ENCODE measurements at places on chromosomes 7 and 10.

DNA sequence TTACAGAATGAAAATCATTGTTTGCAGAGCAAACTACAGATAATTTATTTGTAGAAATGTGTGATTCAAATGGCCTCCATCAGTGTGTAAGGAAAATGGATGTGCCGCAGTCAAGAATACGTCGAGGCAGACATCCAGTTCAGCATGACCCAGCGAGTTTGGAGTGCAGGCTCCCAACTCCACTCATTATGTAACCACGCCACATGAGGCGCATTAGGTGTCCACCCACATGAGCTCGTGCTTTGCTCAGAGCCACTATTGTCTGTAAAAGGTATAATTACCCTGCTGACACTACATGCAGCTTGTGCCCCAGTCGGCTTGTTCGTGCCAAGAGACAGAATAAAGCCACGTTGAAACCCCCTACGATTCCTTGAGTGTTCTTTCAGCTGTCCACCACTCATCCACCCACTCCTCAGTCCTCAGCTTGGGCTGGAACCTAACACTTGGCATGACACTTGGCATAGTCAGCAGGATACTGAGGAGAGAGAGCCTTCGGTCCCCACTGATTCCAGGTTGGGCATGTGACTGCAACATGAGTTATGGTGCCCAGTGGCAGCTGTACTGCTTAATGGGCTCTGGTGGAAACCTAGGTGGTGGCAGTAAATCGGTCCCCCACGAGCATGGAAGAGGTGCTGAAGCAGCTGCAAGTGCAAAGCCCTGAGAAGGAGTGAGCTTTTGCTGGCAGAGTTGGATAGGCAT is 102.7 kb downstream of the BICC1 start:
- DNase-seq: no peak

GRCh38 chr7:33044401-33044718 is 18.2 kb downstream of the NT5C3A start:
- no peak for DNase-seq

DNA sequence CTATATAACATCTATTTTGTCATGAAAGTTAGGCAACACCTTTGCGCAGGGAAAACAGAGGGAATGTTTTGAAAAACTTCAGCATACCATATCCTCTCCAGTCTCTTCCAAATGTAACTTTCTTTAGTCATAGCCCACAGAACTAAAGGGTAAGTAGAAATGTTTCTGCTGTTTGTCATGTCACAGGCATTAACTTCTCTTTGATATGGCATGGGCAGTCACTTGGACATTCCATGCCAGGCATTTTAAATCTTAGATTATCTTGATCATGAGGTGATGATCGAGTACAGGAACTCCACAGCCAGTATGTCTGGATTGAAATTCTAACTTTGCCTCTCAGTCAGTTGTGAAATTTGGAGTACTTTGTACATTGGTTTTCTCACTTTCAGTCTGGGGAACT is 27.5 kb upstream of the ETV1 start:
- DNase-seq: no peak

DNA sequence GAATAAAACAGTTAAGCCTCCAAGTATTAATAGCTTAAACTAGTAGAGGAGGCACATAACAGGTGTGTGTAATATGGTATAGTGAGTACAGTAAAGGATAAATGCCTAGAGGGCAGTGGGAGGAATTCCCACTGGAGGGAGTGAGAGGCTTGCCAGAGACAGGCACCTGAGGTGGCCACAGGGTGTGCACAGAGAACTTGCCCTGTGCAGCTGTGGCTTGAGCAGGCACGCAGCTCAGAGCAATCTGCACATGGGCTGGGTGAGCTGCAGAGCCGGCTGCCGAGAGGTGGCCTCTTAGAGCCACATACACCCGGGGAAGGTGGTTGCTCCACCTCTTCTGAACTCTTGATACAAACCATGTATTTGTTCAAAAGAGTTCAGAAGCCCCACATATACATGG is 237.1 kb downstream of the COBL start:
- no peak for DNase-seq

GRCh38 chr7:90570373-90570959 is 25.7 kb upstream of the CDK14 start:
- DNase-seq: no peak

GRCh38 chr7:49037346-49038210 is 113.2 kb downstream of the CDC14C start:
- DNase-seq: no peak

- no peak for DNase-seq
These were observed 56.4 kb downstream of the NEUROG3 start for GRCh38 chr10:69516796-69517195.

- DNase-seq: peak; percentile 75
These were observed 2.1 kb downstream of the SNX10 start for GRCh38 chr7:26293569-26294308.

- DNase-seq: no peak
These were observed 217.1 kb upstream of the ZMIZ1 start for GRCh38 chr10:78851647-78852046.

GRCh38 chr10:130078120-130078519 is 32.5 kb downstream of the C10orf143 start:
- no peak for DNase-seq

- DNase-seq: no peak
These were observed 149.2 kb downstream of the PLPP4 start for GRCh38 chr10:120606051-120606764.

DNA sequence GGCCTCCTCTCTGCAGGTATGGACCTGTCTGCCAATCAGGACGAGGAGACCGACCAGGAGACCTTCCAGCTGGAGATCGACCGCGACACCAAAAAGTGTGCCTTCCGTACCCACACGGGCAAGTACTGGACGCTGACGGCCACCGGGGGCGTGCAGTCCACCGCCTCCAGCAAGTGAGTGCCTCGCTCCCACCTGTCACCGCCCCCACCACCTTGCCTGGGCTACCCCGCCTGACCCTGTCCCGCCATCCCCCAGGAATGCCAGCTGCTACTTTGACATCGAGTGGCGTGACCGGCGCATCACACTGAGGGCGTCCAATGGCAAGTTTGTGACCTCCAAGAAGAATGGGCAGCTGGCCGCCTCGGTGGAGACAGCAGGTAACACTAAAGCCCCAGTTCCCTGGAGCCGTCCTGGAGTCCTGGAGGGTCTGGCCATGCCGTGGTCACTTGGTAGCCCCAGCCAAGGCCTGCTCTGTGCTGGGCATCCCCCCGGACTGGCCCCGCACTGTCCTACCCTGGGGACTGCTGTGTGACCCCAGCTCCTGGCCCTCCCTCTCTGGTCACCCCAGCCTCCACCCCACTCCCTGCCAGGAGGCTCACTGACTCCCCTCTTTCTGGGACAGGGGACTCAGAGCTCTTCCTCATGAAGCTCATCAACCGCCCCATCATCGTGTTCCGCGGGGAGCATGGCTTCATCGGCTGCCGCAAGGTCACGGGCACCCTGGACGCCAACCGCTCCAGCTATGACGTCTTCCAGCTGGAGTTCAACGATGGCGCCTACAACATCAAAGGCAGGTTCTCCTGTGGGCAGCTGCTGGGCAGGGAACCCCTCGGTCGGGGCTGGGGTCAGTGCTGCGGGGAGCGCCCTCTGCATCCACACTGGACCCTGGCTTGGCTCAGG is 178.0 kb downstream of the RNF216 start:
- DNase-seq: no peak

- DNase-seq: no peak
These were observed 107.8 kb downstream of the CYP26A1 start for GRCh38 chr10:93181271-93182048.

DNA sequence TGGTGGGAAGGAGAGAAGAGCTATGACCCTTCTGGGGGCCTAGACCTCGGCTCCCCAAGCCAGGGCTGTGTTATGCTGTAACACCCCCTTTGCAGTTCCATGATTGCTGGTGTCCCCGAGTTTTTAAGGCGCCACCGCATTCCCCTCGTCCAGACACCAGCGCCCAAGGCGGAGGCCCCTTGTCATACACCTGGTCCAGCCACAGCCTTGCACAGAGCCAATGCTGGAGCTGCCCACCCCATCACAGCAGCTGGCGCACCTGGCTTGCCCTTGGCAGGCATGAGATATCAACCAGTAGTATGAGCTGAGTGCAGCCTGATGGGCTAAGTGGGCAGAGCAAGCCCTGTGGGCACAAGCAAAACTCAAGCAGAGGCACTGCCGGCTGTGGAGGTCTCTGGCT is 209.4 kb downstream of the SORCS1 start:
- DNase-seq: no peak

GRCh38 chr7:128035712-128036111 is 4.5 kb upstream of the LRRC4 start:
- DNase-seq: peak; percentile 15

GRCh38 chr10:103772096-103772845 is 83.1 kb downstream of the SH3PXD2A start:
- peak; percentile 85 for DNase-seq

- DNase-seq: no peak
These were observed 372.2 kb downstream of the EXOC4 start for GRCh38 chr7:133625046-133625445.

DNA sequence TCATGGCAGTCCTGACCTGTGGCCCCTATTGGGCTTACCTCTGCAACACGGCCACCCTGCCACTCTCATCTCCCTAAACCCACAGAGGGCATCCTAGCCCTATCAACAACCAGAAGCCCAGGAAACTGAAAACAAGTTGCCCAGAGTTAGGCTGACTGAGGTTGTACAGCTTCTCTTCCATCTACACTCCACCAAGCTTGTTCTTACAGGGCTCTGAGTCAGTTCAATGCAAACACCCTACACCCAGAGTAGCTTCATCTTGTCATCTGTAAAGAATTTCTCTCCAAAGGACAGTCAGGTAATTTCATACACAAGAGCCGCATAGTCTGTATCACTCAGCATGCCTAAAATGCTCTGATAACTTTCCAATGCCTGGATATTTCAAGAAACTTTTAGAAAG is 175.4 kb downstream of the ARID5B start:
- no peak for DNase-seq

DNA sequence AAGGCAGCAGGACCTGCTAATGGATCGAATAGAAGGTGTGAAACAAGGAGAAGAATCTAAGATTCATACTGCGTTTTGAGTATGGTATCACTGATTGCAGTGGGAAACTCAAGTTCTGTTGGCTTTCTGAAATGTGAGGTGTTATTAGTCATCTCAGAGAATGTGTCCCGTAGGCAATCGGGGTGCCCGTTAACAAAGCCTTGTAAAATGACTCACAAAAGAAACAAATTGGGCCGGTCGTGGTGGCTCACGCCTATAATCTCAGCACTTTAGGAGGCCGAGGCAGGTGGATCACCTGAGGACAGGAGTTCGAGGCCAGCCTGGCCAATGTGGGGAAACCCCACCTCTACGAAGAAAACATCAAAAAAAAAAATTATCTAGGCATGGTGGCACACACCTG is 118.2 kb upstream of the C7orf33 start:
- no peak for DNase-seq
